HS-5 (cell line): ENCODE measurements at places on chromosomes 7 and 10.

DNA sequence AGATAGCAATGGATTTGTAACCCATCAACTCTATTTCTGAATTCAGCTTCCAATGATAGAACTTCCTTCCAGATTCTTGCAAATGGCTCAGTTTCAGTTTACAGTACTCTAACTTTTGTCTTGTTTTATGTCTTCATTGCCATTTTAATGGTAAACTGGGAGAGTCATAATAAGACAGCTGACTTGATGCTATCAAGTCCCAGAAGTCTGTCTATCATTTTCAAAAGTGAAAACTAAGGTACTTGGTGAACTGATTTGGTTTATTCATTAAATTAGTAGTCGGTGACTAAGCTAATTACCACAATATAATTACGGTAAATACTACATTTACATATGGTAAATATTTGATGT lies 25.0 kb downstream of the RTKN2 start:
- DNase-seq = no peak

DNA sequence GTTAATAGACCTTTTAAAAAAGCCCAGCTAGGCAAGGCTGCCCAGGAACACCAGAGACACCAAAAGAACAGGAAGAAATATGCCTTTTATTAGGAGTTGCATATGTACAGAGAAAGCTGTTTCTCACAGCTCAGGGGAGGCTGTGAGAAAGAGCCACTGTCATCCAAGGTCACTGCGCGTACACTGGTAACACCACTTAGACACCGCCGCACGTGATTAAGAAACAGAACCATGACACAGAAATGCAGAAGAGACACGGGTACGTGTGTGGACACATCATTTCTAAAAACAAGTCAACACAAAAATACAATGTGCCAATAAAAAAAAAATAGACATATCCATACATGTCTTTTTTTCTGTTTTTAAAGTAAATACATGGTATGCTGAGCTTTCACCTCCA lies 705.6 kb downstream of the PARD3 start:
- DNase-seq = no peak

- DNase-seq = no peak
Observed at GRCh38 chr10:132450825-132451505, 54.0 kb downstream of the PWWP2B start.

DNA sequence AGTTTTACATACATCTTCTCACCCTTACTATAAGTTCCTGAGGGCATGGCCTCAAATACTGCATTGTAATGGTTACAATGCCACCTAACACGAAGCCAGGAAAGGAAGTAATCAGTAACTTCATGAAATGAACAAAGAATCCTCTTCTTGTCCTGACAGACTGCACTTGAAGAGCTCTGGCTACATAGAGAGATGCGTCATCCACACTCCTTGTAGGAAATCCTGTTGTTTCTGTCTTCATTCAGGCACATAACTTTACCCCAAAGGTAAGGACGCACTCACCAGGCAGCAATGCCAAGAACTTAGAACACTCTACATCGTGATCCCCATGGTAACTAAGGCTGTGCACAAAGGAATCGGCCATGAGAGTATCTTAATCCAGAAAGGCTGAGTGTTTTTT lies 80.3 kb upstream of the ARID5B start:
- DNase-seq = no peak

- no peak for DNase-seq
Observed at GRCh38 chr10:12808014-12808613, 193.4 kb downstream of the CCDC3 start.

GRCh38 chr10:102815790-102816549 lies 21.2 kb downstream of the CYP17A1 start:
- peak; percentile 63 for DNase-seq

DNA sequence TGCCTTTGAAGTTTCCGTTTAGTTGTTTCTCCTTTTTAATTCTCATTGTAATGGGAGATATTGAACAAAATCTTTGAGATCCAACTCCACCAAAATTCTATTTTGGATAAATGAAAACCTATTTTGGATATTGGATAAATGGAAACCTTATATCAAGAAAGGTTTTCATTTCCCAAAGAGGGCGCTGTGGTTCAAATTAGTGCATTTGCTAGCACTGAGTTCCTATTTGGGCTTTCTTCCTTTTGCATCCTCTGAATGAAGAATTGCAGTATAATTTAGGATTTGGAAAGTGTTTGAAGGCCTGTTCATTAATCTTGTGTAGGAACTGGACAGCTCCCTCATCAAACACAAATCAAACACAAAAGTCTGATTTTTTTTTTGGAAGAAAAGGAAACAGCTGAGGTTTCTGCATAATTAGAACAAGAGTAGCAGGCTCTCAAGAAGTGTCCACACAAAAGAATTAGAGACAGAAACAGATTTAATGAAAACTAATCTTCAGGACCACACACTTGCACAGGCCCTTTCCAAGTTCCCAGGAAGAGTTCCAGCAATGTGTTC lies 80.8 kb upstream of the KLF14 start:
- DNase-seq = no peak

GRCh38 chr10:30816159-30816819 lies 186.7 kb upstream of the LYZL2 start:
- no peak for DNase-seq

DNA sequence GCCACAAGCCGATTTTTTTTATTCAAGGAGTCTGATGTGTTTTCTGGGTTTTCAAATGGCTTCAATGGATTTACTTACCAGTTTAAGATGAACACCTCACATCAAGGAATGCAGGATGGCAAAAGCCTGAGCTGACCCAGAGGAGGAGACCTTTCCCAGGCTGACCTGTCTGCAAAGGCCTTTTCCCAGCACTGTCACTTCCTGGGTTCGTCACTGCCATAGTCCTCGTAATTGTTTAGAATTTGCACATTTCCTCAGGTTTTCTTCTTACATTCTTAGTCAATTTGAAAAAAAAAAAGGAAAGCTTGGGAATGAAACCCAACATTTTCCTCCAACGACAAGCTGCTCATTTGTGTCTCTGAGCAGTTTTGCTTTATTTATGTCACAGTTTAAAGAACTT lies 42.0 kb downstream of the PTER start:
- DNase-seq = no peak

GRCh38 chr10:104092749-104093148 lies 7.1 kb upstream of the COL17A1 start:
- no peak for DNase-seq

DNA sequence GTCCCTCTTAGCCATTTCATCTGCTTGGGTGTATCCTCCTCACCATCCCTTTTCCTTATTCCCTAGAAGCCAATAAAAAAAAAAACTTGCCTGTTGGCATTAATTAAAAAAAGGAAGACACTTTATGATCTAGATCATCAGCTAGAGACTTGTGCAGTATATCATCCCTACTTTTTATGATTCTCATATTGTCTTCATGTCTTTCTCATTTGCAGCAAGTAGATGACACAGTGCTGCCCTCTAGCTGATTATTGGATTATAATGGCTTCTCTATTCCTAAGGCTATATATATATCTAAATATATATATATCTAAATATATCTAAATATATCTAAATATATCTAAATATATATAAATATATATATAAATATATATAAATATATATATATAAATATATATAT lies 272.4 kb upstream of the LRGUK start:
- peak; percentile 25 for DNase-seq

- no peak for DNase-seq
Observed at GRCh38 chr10:22022257-22023032, 18.9 kb upstream of the DNAJC1 start.

DNA sequence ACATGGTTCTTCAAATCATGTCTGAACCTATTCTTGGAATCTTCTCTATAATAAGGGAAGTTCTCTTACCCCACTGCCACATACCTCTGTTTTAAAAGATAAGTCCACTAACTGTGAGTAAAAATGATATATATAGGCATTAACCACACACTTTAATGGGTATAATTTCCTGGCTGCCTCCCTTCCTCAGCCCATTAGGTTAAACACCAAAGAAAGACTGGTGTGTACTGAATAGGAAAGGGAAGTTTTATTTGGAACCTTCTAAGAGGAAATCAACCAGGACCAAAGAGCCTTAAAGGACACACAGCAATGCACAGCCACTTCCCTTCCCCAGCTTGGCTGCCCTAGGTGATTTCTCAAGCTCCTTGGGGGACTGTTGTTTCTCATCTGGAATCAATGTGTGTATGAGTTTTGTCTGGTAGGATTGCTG lies 5.0 kb upstream of the WBP1L start:
- no peak for DNase-seq
